ENCODE measurements at places on chromosomes 16 and 17. TPM values are rescaled to one million over a fixed set of nuclear protein-coding genes. Genes with fewer than 3 reads are reported as not detected.

DNA sequence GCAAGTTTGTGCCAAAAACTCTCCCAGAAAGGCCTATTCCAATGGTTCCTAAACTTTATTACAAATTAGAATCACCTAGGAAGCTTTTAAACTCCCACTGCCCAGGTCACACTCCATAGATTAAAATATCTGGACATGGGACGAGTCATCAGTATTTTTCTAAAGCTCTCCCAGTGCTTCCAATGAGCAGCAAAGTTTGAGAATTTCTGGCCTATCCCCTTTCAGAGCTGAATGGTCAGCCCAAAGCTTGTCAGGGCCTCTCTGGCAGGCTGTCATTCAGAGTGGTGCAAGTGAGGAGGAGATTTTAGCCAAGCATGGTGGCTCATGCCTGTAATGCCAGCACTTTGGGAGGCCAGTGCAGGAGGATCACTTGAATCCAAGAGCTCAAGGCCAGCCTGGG, 2.4 kb downstream of the BCL6B start:
- DNase-seq, result no peak

DNA sequence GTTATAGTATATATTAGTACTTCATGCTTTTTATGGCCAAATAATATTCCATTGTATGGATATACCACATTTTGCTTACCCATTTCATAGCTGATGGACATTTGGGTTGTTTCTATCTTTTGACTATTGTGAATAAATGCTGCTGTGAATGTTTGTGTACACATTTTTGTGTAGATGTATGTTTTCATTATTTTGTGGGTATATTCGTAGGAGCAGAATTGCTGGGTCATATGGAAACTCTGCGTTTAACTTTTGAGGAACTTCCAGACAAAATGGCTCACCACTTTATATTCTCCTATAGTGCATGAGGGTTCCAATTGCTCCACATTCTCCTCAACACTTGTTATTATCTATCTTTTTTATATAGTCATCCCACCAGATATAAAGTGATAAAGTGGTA, 88.6 kb downstream of the CCT6B start:
- no peak for DNase-seq

DNA sequence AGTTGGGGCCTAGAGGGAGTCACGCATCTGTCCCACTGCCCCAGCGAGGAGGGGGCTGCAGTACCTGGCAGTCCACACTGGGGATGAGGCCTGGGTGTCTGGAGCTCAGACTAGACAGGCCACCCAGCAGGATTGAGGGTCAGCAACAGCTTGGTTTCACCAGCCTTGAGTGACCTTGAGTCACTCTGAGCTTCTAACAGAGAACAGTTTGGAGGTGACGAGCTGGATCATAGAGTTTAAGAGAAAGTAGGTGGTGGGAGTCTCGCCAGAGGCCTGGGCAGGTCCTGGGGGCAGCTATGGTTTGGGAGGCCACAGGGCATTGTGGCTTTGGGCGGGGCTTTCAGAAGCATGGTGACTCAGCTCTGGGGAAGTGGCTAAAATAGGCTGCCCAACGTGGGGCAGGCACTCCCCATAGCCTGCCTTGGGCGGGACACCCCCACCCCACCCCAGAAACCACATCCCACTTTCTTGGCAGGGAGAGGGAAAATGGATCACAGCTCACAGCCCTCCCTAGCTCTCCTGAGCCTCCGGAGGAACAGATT, 20.5 kb downstream of the CDC42EP4 start:
- DNase-seq, result peak; percentile 82

- no peak for DNase-seq
Measured at GRCh38 chr17:43517615-43518386, 28.3 kb downstream of the ETV4 start.

- DNase-seq, result no peak
Measured at GRCh38 chr16:50209546-50210265, 56.6 kb downstream of the TENT4B start.

Gene G6PC1
- total RNA-seq, result not detected

DNA sequence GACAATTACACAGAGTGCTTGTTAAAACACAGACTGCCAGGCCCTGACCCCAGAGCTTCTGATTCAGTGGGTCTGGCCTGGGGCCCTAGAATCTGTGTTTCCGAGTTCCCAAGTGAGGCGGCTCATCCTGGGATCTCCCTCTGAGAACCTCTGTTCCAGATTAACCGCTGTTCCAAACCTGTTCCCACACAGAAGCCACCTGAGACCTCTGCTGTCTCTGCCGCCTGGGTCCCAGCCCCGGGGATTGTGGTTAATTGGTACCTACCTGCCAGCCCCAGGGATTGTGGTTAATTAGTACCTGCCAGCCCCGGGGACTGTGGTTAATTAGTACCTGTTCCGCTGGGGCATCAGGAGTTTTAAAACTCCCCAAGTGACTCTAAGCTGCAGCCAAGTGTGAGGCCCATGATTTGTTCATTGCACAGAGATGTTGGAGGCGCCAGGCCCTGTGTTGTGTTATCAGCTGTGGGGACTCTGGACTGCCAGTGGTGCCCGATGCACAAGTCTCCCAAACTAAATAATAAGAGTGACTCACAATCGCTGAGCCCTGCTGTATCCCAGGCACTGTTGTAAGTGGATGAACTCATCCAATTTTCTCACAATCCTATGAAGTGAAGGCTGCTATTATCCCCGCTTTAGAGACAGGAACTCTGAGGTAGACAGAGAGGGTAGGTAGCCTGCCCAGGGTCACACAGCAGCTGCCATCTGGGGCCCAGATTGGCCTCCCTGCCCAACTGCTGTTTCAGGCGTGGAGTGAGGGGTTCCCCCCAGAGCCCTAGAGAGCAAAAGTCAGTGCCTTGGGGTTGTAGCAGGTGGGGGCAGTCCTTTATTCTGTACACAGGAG, 219.7 kb downstream of the IRF8 start:
- DNase-seq, result no peak

GRCh38 chr16:52450916-52451315, 96.0 kb downstream of the TOX3 start:
- no peak for DNase-seq

DNA sequence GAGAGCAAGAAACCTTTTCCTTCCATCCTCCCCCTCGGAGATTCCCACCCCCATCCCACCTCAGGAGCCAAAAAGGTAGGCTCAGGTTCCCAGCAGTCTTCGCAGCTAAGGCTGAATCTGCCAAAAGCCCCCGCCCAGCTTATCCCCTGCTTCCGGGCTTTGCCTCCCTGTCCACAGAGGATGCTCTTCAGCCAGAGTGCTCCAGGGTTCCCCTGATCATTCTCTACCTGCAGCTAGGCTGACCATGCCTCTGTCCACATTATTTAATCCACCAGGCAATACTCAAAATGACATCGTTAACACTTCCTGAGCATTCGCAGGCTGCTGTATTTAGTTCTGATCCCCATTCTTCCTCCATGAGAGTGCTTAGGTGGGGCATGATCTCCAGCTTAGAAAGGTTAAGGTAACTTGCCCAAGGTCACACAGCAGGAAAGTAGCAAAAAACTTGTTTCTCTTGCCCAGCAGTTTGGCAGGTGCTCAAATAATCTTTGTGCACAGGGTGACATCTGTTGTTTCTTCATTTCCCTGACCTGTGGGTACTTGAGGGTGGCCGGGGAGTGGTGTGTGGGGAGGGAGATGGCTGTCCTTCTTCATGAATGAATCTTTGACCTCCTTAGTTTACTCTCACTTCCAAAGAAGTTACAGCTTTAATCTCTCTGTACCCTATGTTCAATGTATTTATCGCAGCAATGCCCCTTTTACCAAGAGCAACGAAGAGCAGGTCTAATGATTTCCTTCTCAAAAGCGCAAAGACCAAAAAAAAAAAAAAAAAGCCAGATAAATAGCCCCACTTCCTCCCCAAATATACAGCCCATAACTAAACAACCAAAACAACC, 848 bp upstream of the TBKBP1 start:
- DNase-seq, result no peak

Gene CDH13
- 68.6 TPM for total RNA-seq

Gene C1QL1
- total RNA-seq, result 0.94 TPM

Gene DYNLRB2
- total RNA-seq, result not detected

- DNase-seq, result no peak
Measured at GRCh38 chr16:3938471-3938842, 57.9 kb upstream of the CREBBP start.

Gene CCL16
- total RNA-seq, result 0.27 TPM

DNA sequence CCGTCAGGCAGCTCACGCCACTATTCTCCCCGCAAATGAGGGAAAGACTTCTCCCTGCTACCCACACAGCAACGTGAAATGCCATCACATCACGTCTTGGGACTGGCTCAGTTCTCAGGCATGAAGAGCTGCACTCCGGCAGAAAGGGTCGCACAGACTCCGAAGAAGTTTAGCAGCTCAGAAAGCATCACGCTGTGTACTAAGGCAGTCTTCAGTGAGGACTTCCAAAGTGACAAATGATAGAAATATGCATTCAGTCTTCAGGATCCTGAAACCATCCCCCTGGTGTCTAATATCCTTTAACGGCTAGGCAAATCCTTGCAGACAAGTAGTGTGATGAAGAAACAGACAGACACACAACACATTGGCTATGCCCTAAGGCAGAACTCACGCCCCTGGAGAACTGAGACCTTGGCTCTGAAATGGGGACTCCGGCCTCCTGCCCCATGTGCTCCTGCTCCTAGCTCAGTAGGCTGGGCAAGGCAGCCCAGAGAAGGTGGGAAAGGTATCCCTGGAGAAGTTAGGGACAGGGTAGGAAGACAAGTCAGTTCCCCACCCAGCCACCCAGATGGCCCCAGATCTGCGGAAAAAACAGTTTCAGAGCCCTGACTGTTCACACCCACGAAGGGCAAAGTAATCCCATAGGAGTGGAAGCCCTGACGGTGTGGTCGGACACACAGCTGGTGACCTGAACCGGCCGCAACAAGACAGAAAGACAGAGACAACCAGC, 1.6 kb downstream of the XYLT1 start:
- DNase-seq, result no peak

Gene PDILT
- total RNA-seq, result not detected

- no peak for DNase-seq
Measured at GRCh38 chr17:40909755-40910154, 24.7 kb upstream of the KRT20 start.

- DNase-seq, result peak; percentile 50
Measured at GRCh38 chr17:40021451-40021971, 6.3 kb downstream of the CSF3 start.

GRCh38 chr17:60442271-60443173, 20.2 kb downstream of the CHCT1 start:
- DNase-seq, result no peak

DNA sequence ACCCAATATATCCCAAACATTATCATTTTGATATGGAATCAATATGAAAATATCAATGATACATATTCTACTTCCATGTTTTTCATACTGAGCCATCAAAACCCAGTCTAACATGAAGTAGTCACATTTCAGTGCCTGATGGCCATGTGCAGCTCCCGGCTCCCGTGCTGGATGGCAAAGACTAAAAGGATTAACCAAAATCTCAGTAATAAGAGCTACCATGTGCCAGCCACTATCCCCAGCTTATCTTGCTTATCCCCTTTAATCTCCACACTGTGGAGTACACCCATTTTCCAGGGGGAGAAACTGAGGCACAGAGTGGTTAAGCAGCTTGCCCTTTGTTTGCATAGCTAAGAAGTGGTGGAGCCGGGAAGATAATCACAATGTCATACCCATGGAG, 9.2 kb downstream of the CD300LG start:
- no peak for DNase-seq

- no peak for DNase-seq
Measured at GRCh38 chr16:19861133-19861532, 23.5 kb downstream of the GPRC5B start.

- no peak for DNase-seq
Measured at GRCh38 chr17:13157656-13158055, 139.8 kb upstream of the ELAC2 start.

- peak; percentile 53 for DNase-seq
Measured at GRCh38 chr17:59436900-59437299, 105.4 kb downstream of the YPEL2 start.

DNA sequence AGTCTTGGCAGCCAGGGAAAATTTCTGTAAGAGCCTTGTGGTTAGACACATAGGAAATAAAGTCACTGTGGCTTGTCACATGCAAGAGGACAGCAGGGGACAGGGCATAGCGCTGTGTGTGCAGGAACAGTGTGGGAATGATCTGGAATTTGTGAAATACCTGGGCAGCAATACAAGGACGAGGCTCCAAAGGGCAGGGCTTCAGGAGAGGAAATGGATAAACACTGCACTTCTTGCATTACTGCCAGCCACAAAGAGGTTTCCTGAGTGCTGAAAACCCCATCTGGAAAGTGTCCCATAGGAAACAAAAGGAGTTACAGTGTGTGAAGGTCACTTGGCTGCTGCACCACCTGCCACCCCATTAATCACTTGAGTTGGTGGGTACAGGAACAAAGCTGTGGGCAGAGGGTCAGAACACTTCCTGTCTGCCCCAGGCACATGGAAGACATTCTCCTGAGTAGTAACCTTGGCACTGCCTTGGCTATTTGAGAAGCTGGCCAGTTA, 12.1 kb upstream of the HP start:
- no peak for DNase-seq

Gene GRAPL
- total RNA-seq, result 1.0 TPM

Gene AGRP
- total RNA-seq, result not detected

Gene BAIAP3
- total RNA-seq, result 0.99 TPM

Gene DCUN1D3
- total RNA-seq, result 27.4 TPM

GRCh38 chr17:29705386-29705785, 82.7 kb upstream of the CORO6 start:
- no peak for DNase-seq

Gene NACA2
- total RNA-seq, result not detected

GRCh38 chr16:76946879-76947278, 244.1 kb upstream of the MON1B start:
- DNase-seq, result no peak

- DNase-seq, result peak; percentile 51
Measured at GRCh38 chr16:87227296-87227951, 89.8 kb downstream of the C16orf95 start.

DNA sequence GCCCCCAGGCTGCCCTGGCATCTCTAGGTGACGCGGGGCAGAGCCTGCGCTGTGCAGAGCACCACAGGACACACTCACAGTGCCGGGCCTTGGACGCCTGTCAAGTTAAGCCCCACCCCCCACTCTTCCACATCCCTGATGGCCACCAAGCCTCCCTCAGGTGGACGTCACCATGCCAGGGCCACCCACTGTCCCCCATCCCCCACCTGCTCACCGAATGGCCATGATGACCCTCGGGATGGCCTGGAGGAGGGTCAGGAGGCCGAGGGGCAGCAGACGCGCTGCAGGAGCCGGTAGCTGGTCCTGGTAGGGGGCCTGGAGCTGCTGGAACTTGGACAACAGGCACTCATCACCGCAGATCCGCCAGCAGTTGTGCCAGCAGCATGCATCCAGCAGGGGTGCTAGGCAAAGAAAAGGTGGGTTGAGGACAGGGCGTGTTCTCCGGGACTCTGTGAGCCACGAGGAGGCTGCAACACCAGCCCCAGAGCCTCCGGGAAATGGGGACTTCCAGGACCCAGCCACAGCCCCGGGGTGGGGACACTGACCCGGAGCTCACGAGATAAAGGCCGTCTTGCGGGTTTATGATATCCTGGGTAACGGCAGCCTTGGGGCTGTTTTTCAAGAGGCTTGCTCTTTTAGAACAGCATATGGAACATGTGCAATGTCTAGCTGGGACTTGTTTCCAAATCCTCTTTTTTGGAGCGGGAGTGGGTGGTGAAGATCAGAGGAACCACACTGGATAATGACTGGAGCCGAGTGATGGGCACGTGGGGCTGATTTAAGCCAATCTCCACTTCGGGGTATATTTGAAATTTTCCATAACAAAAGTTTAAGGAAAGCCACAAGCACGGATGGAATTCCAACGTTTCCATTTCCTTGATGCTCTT, 11.4 kb downstream of the C16orf95 start:
- DNase-seq, result no peak

Gene HOXB7
- total RNA-seq, result 0.44 TPM

All from left cardiac atrium (tissue), 4 donors.